ENCODE measurements at places on chromosomes 12 and 14.

DNA sequence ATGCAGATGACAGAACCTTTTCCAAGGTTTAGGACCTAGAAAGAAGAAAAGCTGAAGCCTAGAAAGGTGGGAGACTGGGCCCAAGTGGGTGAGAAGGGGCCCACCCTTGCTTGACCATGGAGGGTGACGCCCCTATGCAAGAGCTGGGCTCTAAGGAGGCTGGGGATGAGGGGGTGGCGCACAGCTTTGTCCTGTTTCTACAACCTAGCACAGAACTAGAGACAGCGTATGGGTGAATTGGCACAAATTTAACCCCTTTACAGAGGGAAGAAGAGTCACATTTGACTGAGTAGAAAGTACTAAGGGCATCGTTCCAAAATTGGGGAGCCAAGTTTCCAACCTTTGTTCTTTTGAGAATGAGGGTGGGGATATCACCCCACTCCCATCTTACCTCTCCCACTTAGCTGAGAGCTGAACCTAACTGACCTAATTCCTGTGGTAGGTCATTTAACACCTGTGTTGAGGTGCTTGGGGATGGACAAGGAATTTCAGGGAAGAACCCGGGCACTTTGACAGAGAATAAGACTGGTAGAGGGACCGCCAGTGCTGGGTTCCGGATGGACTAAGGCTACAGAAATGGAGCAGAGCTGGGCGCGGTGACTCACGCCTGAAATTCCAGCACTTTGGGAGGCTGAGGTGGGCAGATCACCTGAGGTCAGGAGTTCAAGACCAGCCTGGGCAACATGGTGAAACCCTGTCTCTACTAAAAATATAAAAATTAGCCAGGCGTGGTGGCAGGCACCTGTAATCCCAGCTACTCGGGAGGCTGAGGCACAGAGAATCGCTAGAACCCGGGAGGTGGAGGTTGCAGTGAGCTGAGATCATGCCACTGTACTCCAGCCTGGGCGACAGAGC, 5.2 kb downstream of the NFKBIA start:
- no peak for DNase-seq

DNA sequence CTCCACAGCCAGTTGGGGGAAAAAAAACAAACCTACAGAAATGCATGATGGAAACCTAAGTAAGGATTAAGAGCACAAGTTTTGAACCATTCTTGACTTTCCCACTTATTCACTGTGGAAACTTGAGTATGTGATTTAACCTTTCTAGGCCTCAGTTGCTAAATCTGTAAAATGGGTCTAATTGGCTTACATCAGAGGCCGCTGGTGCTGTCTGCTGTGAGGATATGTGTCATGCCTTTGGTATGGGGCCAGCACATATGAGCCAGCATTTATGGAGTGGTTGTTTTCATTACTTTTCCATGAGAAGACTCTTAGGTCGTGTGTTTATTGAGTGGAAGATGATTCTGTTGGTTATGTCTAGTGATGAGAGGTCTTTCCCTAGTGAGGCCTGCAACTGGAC, 102.4 kb downstream of the ESR2 start:
- no peak for DNase-seq

- no peak for DNase-seq
These were observed 24.7 kb downstream of the PRPF40B start for GRCh38 chr12:49647827-49648711.

GRCh38 chr12:2029851-2030250, 22.9 kb upstream of the CACNA1C start:
- DNase-seq, result no peak

GRCh38 chr14:45199230-45199629, 53.8 kb downstream of the MIS18BP1 start:
- no peak for DNase-seq

- DNase-seq, result no peak
These were observed 4.9 kb downstream of the KLRC1 start for GRCh38 chr12:10448236-10448635.

DNA sequence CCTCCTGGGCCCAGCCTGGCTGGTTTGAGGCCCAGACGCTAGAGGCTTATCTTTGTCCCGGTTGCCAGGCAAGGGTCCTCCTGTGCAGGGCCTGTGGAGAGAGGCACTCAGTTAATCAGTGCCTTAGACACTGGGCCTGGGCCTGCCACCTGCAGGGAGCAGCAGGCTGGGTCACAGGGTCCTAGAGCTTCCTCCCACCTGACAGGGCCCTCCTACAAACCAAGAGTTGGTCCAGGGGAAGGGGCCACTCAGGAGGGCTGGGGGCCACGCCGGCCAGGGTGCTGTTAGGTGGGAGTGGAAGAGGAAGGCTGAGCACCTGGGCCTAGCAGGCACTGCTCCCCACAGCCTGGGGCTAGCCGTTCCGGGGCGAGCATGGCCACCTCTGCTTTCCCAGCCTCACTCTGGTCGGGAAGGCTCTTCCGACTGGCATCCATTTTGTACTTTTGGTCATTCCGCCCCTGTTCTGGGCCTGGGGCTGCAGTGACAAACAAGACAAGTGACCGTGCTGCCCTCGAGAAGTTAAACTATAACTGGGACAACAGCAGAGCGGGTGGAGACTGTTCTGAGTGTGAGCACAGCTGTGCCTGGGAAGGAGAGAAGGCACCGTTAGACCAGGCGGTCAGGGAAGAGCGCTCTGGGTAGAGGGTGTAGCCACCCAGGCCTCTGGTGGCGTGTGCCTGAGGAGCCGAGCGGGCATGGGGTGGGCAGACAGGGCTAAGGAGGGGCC, 27.2 kb downstream of the FBRSL1 start:
- DNase-seq, result no peak

DNA sequence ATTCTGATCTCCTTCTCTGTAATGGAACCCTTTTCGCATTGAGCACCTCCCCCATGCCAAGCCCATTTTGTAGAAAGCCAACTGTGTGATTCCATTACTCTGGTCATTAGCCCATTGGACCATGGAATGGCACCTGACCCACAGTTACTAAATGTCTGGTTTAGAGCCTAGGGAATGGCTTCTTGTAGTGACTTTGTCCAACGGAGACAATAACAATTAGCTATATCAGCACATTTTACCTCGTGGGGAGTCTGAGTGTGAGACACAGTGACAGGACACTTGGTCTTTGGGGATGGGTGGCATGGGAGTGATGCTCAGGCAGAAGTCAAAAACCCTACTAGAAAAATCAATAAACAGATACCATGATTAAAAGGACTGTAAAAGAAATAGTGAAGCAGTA, 10.4 kb downstream of the SLC10A1 start:
- DNase-seq, result no peak

DNA sequence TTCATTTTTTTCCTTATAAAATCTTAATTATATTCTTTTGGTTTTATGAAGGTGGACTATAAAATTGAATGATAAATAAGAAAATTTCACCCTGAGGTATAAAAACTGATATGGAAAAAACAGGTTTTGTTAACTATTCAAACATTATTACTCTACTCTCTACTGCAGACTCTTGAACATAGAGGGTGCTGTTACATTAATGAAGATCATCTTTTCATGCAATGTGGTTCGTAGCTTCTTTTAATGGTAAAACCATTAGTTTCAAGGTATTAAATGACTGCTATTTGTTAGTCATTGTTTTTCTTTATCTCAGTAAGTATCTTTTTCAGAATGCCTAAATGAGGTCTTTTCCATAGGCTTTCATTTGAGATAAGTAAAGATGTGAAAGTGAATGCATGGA, 510.4 kb downstream of the SLC16A7 start:
- DNase-seq, result no peak

GRCh38 chr14:61121355-61121787, 140.3 kb downstream of the SLC38A6 start:
- DNase-seq, result no peak
